ENCODE measurements at places on chromosomes 11 and 22.

DNA sequence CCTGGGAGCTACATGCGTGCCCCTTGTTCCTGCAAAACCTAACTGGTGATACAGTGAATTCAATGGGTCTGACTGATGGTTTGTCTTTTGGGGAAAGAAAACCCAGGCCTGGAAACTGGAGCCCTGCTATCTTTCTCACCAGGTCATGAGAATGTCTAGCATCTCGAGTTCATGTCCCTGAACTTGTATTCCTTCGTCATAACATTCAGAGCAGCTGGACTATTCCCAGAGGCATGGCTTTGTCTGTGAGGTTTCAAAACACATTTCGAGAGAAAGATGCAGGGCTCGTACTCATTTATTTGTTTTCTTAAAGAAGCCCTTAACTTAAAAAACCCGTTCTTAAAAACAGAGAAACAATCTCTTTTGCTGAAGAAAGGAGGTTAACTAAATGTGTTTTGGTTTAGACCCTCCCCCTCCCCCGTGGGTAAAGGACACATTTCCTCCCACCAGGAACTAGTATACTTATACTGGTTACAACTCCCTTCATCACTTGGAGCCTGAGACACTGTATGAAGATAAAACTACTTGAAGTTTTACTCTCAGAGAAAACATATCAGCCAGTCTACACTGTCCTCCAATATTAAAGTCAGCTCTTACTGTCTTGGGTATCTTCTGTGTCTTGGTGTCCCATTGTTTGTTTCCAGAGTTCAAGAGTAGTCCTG lies 43.2 kb downstream of the ME3 start:
- DNase-seq, result no peak

- peak; percentile 58 for DNase-seq
Observed at GRCh38 chr22:19291218-19291579, 320 bp downstream of the CLTCL1 start.

DNA sequence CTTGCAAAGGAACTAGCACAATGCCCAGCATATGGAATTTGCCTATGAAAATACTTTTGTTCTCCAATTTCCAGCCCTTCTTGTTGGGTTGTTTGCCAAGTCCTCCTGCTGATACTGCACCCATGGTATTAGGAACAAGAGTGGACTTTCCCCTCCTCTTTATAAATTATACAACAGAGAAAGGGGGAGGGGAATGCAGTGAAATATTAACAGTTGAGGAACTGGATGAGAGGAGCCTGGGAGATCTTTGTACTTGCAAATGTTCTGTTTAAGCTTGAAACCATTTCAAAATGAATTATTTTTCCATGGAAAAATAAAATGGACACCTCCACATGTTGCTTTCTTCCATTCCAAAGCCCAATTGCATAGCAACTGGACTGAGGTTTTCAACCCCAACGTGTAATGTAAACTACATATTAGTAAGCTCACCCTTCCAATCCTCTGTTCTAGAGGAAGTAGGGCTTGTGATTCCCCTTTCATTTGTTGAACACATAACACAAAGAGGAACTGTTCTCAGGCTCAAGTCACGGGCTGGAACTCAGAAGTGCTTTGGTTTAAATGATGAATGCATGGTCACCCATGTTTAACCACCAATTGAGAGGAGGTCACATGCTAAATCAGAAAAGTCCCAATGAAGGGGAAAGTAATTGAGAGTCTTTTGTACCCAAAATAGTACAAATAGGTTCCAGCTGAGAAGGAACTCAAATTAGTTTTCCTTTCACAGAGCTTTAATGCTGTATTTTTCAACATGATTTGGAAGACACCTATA lies 66.2 kb upstream of the ZC3H12C start:
- DNase-seq, result no peak

DNA sequence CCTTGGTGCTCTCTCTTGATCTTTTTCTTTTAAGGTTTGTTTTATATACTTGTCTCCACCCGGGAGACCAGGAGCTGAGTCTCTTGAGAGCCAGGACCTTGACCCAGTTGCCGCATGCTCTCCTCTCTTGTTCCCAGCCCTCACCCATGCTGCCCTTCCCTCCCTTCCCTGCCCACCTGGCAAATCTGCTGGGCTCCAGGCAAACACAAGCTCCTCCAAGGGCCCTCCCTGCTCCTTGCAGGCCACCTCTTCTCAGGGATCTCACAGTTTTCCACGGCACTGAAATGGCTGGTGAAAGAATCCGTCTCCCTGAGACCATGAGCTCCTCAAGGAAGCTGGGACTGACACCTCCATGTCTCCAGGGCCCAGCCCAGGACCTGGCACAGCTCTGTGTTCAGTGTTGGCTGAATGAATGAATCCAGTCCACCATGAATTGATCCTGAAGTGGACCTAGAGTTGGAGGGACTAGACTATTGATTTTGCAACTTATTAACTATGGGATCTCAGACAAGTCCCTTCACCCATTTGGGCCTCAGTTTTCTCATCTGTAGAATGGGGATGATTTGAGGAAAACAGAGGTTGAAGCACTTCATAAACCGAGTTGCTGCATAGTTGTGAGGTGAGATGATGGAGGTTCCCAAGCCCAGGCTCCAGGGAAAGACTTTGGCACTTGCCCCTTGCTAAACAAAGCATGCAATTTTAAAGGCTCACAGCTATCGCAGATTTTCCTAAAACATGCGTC lies 25.1 kb upstream of the FBLN1 start:
- DNase-seq, result no peak

DNA sequence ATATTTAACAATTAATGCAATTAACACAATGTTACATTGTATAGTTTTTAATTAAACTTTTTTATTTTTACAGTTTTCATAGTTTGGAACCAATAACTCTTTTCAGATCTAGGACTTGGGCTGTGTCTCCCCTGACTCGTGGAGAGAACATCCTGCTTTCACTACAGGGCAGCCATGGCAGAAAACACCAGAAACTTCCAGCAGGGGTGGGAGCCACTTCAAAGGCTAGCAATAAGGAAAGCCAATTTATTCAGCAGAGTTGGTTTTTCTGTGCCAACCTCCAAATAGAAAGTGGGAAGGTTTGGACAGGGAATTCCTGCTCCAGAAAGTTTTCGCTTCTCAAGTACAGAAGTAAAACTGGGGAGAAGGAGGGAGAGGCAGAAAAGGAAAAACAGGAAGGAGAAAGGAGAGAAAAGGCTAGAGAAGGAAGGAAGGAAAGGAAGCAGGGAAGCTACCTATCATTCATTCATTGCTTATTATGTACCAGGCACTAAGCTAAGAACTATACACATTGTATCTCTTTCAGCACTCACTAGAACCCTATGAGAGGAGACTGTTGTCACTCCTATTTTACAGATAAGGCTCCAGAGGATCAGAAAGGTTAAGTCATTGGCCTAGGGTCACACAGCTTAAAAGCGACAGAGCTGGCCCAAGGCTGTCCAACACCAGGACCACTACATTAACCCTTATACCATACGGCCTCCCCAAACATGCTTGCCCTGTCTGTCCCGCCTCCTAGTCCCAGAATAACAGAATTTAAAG lies 54.8 kb upstream of the CREB3L1 start:
- no peak for DNase-seq

Measured in right lobe of liver (tissue), 6 donors.